Stimulated activated CD8-positive, alpha-beta memory T cell treated with anti-CD3 and anti-CD28 coated beads, Interleukin-2, amount 100 ng/mL, for 1 hour (primary cell): ENCODE measurements at places on chromosomes 4 and X.

GRCh38 chrX:18017411-18017810 is 156.3 kb upstream of the RAI2 start:
- no peak for DNase-seq

GRCh38 chr4:41887821-41888686 is 47.2 kb upstream of the TMEM33 start:
- no peak for DNase-seq

- no peak for DNase-seq
Observed at GRCh38 chrX:47316276-47317025, 53.9 kb upstream of the ZNF157 start.

DNA sequence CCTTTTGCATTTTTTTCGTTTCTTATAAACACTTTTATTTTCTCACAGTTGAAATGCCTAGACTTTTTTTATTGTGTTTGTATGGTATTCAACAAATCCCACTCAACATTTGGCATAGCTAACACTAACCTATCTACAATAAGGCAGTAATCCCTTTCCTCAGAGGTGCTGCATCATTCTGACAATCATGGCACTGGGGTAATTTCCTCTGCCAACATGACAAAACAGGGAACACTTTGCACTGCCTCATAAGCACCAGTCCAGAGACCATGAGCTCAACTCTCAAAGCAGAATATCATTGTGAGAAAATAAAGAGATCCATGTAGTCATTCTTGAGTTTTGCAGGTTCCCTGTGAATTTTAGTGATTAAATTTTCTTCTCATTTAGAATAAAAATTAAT is 183.8 kb upstream of the INTU start:
- no peak for DNase-seq

DNA sequence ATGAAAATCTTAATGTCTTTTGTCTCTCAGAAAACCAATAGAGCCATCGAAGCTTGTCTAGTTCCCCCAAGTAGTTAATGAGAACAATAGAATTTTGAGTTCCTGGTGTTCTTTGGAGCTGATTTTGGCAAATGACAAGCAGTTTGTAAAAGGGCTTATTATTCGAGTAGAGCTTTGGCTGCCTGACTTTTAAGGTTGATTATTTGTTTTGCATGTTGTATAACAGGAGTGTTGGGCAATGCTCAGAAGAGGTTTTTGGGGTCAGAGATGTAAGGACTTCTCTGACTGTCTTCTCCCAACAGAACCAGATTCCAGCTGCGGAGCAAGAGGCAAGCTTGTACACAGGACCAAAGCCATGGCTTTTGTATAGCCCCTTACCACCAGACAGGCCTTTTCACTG is 30.0 kb downstream of the ZCCHC12 start:
- no peak for DNase-seq

DNA sequence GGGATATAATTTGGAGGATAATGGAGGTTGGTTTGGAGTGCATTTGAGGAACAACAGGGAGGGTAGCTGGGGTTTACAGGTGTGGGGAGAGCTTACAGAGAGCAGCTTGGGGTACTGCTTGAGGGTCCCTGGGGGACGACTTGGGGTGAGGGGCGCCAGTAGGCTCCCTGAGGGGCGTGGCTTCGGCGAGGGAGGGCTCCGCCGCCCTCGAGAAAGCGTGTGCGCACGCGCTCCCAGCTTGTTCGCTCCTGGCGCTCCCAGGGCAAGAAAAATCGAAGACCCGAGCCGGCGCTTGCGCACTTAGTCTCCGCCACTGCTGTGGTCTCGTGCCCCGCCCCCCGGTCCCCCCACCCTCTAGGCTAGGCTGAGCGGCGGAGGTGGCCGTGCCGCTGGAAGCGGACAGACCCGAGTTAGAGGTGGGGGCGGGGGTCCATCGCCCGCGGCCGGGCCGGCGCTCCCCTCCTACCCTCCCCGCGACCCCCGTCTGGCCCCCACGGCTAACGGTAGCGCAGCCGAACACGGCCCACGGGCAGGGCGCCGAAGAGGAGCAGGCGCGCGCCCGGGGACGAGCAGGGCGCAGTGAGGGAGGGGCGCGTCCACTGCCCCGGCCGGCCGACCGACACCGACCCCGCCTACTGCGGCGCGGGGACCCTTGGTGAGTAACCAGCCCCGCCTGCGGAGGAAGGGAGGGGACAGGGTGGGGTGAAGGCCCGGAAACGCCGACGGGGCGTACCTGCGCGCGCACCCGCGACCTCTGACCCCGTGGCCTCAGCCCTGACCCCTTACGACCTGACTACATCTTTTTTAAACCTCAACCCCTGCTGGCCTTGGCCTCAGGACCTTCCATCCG is 5.4 kb upstream of the CCDC120 start:
- peak; percentile 28 for DNase-seq

DNA sequence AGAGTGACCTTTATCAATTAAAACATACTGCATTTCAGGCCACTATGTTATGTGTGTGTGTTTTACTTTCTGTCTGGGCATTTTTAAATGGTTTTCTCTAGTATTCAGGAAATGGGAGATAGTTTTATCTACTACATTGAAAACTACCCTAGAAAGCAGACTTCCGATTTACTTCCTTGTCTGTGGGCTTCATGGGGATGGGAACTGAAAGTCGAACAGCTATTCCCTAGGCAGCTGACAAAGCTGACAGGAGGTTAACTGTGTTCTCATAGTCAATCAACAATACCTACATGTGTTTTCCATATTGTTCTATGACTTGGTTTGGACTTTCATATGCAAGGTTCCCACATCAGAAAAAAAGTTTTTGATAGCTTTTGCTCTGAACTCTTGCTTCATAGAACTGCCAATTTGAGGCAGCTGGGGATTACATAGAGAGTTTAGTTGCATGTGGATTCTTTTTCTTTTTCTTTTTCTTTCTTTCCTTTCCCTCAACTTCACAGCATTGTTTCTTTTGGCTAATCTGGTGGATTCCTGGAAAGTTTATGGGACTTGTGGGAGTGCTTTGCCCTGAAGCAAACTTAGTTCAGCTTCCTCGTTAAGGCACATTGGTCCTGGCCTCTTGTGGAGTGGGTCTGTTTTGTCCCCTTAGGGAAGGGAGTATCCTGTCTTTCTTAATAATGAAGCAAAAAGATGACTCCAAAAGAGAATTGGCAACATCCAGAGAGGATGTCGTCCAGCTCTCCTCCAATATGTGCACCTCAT is 327.1 kb upstream of the GIMD1 start:
- no peak for DNase-seq

DNA sequence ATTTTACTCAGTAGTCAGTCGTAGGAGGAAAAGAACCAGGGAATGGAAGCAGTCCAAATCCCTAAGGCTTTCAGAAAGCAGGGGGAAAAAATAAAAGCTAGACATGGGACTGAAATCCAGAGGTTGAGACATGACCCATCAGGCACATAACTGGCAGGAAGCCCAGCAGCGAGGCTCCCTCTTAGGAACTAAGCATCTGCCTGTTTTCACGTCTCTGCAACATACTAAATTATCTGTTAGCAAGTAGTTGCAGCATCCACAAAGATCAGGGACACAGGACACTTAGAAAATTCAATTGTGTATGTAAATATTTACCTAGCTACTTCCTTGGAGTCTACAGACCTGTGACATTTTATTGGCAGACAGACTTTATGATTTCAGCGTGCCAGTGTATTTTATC is 118.0 kb upstream of the EDNRA start:
- no peak for DNase-seq

- DNase-seq, result no peak
Observed at GRCh38 chr4:48813964-48814363, 16.9 kb upstream of the OCIAD1 start.

DNA sequence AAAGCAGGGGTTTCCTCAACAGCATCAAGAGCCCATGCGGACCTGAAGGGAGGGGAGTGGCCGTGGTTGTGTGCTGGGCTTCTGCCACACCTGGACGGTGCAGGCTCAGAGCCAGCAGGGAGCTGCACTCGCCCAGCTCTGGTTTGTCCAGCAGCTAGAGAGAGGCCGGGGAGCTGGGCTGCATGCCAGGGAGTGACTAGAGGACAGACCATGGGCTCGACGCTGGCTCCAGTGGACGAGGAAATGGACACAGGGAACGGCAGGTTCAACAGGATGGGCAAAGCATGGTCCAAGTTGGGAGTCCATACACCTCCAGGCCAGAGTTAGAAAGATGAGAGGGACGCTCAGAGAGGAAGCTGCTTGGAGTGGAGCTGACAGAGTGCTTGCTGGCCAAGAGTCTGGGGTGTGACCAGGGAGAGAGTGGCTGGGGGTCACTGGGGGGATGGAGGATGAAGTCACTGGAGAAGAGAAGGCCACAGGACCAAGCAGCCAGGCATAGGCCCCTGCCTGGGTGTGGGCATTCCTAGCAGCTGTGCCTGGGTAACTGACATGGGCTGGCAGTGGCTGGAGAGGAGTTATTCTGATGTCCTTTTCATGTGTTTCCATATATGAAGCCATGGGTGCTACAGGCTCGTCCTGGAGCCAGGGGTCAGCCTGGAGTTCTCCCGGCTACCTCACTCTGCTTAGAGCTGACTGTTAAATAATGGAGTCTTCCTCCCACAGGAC is 42.8 kb downstream of the HTT-AS start:
- no peak for DNase-seq

DNA sequence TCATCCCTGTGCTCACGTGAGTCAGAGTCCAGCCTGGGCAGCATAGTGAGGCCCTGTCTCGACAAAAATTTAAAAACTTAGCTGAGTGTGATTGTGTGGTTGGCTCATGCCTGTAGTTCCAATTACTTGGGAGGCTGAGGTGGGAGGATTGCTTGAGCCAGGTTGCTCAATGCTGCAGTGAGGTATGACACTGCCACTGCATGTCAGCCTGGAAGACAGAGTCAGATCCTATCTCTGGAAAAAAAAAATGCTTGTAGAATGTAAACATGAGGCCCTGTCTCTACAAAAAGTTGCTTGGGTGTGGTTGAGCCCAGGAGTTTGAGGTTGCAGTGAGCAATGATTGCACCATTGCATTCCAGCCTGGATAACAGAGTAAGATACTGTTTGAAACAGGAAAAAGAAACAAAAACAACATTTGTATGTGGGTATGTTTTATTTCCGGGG is 11.3 kb upstream of the YTHDC1 start:
- DNase-seq, result no peak

GRCh38 chr4:118206627-118207026 is 146.2 kb downstream of the PRSS12 start:
- no peak for DNase-seq

DNA sequence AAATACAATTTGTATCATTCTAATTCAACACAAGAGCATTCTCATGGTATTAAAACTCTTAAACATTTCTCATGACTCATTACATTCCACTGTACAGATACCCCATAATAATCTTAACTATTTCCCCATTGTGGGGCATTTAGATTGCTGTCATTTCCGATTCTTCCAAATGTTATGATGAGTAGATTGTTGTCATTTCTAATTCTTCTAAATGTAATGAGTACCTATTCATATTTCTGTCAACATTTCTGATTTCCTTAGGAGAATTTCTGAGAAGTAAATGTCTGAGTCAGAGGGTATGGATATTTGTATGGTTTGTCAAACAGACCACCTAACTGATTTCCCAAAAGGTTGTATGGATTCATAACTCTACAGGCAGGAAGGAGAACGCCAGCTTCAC is 8.3 kb downstream of the S100G start:
- DNase-seq, result no peak

DNA sequence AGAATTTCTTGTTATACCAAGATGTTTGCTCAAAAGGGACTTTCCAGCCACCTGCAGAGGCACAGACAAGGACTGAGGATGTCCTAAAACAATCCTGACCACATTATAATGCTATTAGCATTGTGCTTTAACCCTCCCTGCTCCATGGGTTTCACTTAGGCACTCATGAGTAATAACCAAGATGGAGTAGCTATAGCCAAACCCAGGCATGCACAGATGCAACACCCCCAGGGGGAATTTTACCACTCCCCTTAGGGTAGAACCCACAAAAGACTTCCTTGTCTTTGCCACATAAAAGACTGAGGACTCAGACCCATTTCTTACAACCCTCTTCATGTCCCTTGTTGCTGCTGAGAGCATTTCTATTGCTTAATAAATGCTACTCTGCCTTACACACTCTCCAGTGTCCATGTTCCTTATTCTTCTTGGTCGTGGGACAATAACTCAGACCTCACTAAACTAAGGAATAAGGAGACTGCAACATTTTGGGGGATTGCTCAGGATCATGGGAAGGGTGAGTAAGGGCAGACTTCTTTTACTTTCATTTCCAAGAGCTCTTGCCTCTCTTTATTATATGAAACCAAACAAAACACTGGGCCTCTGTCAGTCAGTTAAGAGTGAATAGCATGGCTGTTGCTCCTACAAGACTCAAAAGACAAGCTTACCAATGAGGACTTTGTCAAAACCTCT is 103.5 kb downstream of the TECRL start:
- no peak for DNase-seq

- DNase-seq, result no peak
Observed at GRCh38 chr4:104302731-104303130, 192.0 kb downstream of the CXXC4 start.

DNA sequence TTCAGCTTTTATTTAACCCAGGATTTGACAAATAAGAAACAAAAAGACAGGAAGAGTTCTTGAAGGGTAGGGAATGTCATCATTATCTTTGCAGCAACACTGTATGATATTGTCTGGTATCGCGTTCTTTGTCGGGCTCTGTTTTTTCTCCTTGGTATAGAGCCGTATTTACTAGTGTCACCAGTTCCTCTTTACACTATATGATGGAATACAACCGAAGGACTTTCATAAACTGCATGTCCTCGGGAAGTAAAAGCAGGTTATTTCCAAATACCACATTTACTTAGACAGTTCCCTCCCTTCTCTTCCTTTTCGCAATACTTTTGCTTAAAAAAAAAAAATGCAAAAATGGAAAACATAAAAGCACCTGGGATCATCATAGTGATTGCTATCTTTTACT is 96.6 kb upstream of the IL13RA1 start:
- DNase-seq, result no peak

DNA sequence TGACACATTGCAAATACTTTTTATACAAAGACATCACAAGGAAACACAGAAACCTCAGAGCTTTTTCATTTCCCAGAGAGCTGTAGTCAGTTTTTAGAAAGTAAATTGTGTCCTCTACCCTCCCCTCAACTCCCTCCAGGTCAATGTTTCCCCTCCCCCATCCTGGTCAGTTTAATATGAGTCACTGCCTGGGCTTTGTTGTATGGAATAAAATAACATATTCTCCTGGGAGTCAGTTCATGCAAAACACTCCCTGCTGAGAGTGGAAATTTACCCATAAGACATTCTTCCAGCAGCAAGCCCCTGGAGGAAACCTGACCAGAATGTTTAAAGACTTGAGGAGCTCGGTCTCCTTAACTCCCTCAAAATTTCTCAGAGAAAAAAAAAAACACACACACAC is 270.1 kb upstream of the LDB2 start:
- DNase-seq, result no peak

DNA sequence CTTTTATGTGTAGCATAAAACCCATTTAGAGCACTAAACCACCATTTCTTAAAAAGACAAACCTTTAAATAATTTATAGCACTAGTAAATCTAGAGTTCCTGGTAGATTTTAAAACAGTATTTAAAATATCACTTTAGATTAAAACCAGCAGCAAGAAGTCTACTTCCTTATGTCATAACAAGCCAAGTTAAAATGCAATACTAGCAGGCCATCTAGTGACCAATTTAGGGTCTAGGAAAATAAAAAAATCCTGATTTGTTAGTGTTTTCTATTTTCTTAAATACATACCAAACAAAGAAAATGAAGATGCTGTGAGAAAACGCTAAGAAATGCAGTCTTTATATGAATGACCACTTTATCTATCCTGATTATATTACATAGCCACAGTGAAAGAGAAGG is 53.9 kb downstream of the PAPSS1 start:
- no peak for DNase-seq
